ENCODE measurements at places on chromosomes 16 and 17. TPM values are rescaled to one million over a fixed set of nuclear protein-coding genes. Genes with fewer than 3 reads are reported as not detected.

CA5A gene
- 0.22 TPM for polyA plus RNA-seq

SGCA gene
- polyA plus RNA-seq = 4.7 TPM

NHLRC4 gene
- polyA plus RNA-seq = 3.4 TPM

DNA sequence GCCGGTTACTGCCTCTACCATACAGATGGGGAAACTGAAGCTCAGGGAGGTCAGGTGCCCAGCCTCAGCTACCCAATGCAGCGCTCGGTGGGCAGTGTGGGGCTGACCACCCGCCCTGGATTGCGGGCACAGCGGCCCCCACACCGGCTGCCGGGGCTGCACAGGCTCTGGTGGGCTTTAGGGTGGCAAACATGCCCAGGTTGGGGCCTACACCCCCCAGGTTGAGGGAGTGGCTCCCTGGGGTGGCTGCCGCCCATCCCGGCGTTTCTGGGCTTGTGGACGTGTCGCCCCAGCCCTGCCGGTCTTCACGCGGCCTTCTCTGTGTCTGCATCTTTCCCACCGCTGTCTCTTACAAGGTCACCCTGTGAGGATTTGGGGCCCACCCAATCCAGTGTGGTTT, 40.9 kb upstream of the SSTR5 start:
- no peak for DNase-seq

GRCh38 chr16:684961-685696, 995 bp upstream of the JMJD8 start:
- DNase-seq = no peak

- no peak for DNase-seq
Observed at GRCh38 chr17:522919-523318, 170.3 kb upstream of the RPH3AL start.

GRCh38 chr17:20721171-20721570, 141.6 kb downstream of the CDRT15L2 start:
- no peak for DNase-seq
